AG09309 (cell line): ENCODE measurements at places on chromosomes 11 and 22.

DNA sequence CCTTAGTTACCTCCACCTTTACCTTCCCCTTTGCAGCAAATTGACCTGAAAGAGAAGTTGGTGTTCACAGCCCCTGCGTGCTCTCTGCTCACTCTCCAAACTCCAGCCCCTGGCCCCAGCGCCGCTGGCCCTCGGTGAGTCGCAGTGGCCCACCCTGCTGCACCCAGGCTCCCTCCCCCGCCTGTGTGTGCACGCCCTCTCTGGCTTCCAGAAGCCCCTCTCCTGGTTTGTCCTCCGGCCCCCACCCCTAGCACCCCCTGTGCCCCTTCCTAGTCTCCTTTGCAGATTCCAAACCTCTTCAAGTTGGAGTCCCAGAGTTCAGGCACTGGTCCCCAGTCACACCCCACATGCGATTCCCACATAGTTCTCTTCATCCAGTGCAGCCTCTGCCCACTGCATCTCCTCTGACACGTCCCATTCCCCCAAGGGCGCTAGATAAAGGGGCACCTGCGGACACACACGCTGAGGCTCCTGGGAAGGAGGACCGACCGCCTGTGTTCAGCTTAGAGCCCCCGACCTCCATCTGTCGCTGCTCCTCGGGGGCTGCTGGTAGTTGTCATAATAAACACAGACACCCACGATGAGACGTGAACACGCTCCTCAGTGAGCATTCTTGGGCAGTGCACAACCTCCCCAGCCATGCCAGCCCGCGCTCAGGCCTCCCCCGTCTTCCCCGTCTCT, 1.5 kb upstream of the PHRF1 start:
- DNase-seq, result no peak

DNA sequence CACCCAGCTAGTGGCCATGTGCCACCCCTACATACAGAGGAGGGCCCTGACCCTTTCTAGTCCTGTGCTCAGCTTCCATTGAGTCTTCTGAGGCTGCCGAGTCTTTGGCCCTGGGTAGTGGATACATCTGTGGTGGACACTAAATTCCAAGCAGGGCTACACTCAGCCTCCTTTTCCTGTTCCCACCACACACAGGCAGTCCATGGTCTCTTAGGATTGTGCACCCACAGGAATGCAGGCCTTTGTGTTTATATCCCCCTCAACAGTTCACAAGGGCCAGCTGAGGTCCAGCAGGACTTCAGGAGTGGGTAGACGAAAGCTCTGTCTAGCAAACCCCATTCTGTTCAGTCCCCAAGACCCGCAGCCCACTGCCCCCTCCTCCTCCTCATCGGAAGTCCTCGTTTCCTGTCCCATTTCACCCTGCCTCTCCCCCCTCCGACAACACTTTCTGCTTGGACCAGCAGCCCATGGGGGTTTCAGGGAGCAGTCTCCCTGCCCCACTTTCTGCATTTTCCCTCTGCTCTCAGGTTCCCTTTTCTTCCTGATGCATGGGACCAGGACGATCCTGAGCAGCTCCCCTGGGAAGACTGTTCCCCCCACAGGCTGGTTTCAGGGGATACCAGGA, 91.8 kb downstream of the SWAP70 start:
- no peak for DNase-seq

- no peak for DNase-seq
Observed at GRCh38 chr22:38834215-38834953, 9.4 kb downstream of the NPTXR start.

DNA sequence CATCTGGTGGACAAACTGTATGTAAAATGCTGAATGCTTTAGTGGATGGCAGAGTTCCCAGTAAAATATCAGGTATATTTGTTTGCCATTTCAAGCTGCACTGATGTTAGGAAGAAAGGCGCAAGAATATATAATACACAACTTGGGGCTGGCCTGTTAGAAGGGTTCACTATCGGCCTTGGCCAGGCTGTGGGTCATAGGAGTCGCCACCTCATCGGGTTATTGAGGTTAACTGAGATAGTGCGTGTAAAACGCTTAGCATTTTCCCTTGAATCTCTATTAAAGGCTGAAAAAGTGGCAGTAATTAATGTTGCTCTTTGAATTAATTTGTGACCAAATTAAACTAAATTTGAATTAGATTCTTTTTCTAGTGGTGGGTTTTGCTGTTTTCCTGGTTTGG, 5.1 kb downstream of the FAM118A start:
- no peak for DNase-seq

DNA sequence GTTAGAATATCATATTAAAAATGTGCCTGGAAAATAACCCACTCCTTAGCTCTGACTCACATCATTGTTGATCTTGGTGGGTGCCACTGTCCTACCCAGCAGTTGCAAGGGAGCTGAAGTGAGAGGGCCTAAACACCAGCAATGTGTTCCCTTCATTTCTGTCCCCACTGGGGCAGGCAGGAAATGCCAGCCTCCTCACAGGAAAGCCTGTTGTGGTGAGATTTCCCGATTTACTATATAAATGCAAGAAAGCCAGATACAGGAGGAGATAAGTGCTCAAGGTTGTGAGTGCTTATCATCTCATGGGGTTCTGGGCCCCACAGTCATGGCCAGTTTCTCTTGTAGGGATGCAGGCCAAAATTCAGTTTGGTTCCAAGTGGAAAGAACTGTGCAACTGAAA, 15.8 kb upstream of the FLI1 start:
- DNase-seq, result no peak
